ENCODE measurements at places on chromosomes 4 and X. TPM values are rescaled to one million over a fixed set of nuclear protein-coding genes. Genes with fewer than 3 reads are reported as not detected.

DNA sequence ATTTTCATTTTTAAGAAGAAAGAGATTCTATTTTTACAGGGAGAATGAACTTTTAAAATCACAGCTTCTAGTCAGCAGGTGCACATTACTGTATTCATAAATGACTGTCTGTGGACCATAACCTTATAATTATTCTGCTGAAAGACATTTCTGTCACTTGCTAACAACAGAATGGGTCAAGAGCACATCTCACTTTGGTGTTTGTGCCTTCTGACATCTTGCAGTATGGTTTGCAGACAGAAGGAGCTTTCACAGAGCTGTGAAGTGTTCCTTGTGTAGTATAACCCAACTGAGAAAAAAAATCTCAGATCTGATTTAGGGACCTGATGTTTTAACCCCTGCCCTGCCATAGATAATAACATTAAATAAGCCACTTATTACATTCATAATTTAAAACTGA lies 131.4 kb upstream of the CTSO start:
- no peak for ATAC-seq

DNA sequence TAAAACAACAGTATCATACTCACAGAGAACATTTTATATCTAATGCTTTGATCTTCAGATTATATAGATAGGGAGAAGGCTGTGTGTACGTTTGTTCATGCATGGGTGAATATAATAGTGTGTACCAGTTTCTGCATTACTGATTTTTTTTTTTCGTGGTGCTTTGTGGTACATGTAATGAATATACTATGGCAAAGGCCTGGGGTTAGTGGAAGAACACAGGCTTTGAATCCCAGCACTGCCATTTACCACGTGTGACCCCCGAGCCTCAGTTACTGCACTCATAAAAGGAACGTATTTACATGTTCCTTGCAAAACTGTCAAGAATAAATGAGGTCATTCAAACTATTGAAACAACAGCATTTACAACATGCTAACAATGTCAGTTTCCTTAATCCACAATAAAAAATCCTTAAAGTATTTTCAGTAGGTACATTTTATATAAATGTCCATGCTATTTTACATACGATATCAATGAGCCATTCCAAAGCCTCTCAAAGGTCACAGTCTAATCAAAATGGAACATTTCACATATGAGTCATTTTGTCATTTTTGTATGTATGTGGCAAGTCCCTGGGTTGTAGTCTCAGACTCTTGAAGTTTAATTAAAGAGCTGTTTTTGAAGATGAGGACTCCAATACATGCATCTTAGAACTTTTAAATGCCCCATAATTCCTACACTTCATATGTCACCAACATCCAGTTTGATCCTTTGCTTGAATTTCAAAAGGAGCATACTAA lies 242.8 kb downstream of the PPP3CA start:
- peak; percentile 76 for ATAC-seq

GRCh38 chr4:188032583-188032982 lies 37.0 kb downstream of the ZFP42 start:
- no peak for ATAC-seq

DNA sequence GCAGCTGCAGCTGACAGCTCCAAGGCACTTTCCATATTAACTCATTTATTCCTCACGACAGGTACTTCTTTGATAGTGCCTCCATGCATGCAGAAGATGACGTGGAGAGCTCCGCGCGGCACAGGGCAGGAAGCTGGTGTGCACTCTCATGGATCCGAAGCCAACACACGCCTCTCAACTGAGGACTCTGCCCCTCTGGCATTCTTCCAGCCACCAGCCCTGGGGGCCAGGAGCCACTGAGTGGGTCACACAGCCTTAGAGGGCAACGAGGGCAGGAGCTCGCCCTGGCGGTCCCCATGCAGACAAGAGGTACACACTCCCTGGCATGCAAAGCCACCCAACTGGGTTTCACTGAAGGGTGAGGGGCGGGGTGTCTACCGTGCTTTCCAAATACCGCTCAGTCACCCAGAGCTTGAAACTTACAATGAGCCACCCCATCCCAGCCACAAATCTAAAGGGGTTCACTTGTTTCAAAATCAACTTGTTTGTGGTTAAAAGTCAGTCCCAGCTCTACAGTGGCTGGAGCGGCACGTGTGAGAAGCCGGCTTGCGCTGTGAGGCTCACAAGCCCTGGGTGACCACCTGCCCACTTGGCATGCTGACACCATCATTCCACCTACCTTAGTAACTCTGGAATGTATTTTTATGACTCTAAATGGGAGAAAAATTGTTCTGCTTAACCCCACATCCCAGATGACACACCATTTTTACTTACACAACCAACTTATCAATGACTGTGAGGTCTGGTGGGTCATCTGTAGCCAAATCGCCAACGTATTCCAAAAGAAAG lies 16.2 kb downstream of the NOP14 start:
- no peak for ATAC-seq

DNA sequence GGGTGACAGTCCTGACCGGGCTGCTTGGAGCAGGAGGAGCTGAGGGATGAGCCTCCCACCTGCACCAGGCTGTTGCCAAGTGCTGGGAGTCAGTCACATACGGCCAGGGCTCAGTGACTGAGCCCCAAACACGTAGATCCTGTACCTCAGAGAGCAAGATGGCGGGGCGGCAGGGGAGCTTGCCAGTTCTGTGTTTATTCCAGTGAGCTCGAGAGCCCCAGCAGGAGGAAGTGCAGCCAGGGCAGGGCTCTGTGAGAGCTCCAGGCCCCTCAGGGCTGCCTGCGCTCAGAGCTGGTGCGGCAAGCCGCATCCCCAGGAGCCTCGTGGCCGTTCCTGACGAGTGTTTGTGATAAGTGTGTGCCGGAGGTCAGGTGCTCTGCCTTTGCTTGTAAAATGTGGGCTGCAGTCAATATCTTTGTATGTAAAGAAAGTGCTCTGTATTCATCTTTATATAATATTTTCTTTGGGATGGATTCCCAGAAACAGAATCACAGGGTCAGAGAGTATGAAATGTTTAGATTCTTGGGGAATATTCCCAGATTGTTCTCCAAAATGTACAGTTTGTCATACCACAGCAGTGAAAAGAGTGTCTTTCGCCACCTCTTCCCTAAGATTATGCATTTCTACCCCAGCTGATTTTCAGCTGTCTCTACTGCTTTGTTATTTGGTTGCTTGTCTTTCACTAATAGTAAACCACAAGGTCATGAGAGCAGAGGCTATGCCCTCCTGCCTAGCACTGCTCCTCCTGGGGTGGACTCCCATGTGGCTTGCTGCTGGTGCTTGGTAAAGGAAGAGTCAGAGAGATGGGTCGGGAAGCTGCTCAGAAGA lies 50.3 kb downstream of the NELFA start:
- no peak for ATAC-seq

DNA sequence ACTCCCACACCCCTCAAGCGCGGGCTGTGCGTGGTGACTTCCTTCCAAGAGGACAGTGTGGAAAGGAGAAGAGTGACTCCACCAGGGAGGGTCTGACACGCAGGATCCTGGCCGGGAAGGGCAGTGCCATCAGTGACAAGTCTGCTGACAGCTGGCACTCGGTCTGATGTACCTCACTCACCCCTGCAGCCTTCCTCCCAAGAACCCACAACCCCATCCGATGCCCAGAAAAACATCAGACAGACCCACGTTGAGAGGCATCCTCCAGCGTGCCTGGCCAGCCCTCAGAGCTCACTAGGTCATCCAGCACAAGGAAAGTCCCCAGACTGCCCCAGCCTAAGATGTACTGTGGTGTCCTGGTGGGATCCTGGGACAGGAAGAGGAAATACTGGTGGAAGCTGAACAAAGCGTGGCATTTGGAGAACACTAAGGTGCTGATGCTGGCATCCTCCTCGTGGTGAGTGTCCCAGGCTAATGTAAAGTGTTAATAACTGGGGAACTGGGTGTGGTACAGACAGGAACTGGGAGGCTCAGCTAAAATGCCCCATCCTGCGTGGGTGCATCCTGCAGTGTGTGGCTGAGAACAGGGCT lies 200.0 kb upstream of the PSAPL1 start:
- no peak for ATAC-seq

DNA sequence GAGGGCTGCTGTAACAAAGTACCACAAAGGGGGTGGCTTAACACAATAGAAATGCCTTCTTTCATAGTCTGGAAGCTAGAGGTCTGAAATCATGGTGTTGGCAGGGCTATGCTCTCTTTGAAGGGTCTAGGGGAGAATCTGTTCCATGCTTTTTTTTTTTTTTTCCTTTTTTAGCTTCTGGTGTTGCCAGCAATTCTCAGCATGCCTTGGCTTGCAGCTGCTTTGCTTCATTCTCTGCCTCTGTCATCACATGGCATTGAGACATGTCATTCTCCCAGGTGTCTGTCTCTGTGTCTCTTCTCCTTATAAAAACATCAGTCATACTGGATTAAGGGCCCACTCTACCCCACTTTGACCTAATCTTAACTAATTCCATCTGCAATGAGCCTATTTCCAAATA lies 78.6 kb upstream of the BOD1L1 start:
- ATAC-seq, result no peak

DNA sequence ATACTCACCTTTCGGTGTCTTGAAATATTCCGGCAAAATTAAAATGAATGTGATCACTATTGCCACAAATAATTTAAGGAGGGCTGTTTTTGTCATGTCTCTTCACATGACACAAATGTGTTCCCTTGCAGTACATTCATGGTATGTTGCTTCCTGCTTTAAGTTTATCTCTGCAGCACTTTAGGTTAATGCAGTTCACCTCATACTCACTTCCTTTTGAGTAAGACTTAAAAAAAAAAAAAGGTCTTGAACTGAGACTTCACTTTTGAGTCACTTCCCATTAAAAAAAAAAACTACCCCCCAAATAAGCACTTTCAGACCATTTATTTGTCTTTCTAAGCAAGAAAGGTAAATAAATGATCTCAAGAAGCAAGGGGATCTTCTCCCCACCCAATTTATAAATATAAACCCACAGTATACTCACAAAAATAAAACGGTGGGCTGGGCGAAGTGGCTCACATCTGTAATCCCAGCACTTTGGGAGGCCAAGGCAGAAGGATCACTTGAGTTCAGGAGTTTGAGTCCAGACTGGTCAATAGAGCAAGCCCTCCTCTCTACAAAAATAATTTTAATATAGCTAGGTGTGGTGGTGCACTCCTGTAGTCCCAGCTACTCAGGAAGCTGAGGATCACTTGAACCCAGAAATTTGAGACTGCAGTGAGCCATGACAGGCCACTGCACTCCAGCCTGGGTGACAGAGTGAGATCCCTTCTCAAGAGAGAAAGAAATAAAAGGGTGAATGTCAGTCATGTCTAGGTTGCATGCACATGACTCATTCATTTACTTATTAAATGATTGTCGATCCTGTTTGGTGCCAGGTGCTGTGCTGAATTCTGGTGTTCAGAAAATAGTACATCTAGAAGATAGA lies at the start of gene TMEM156:
TSS of gene TMEM156 (minus strand) at position 192 of the 868 bp plus-strand sequence. CDS start at position 96, 96 bp downstream.
- ATAC-seq, result peak; percentile 88

GRCh38 chrX:25020905-25021449 lies 5.2 kb upstream of the ARX start:
- ATAC-seq, result peak; percentile 54

- ATAC-seq, result no peak
Measured at GRCh38 chrX:38868941-38869401, 67.7 kb downstream of the MID1IP1 start.

DNA sequence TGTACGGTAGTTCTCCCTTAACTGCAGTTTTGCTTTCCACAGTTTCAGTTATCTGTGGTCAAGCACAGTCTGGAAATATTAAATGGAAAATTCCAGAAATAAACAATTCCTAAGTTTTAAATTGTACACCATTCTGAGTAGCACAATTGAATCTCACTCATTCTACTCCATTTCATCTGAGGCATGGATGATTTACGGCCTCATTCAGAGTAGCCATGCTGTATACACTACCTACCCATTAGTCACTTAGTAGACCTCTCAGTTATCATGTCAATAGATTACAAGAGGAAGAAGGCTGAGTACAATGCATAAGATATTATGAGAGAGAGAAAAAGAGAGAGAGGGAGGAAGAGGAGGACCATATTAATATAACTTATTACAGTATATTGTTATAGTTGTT lies 77.5 kb downstream of the ENOX2 start:
- no peak for ATAC-seq

Gene PPEF2
- not detected for total RNA-seq

Gene ATP7A
- 9.5 TPM for total RNA-seq

Gene CT55
- not detected for total RNA-seq

Gene PTCHD1
- not detected for total RNA-seq

Gene DNAAF6
- total RNA-seq, result not detected

Gene TLR2
- total RNA-seq, result 2.0 TPM

Gene SPRY1
- 76.0 TPM for total RNA-seq

Gene LONRF3
- 3.7 TPM for total RNA-seq

Gene PLP2
- total RNA-seq, result 228 TPM

Gene CXCL11
- total RNA-seq, result not detected
